HL-60 (cell line): ENCODE measurements at places on chromosomes 2 and 18.
A peak's percentile ranks its signal among the peaks of the same experiment; 100 is the strongest.

- DNase-seq: no peak
Measured at GRCh38 chr2:148512501-148512900, 132.1 kb upstream of the EPC2 start.

DNA sequence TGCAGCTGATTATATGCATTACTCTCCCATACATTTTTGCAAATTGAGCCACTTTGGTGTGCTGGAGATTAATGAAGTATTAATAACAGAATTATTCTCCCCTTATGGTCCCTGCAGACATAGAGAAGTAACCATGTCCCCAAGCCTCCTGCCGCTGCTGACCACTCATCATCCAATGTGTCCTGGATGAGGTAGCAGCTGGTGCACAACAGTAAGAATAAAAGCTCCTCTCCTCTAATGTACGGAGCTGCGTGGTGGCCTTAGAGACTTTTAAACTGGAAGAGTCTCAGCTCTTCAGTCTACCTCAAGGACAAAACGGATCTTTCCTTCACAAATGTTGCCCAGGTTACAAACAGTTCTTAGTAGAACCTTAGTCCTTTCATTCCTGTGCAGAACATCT is 37.7 kb downstream of the TPO start:
- DNase-seq: no peak

DNA sequence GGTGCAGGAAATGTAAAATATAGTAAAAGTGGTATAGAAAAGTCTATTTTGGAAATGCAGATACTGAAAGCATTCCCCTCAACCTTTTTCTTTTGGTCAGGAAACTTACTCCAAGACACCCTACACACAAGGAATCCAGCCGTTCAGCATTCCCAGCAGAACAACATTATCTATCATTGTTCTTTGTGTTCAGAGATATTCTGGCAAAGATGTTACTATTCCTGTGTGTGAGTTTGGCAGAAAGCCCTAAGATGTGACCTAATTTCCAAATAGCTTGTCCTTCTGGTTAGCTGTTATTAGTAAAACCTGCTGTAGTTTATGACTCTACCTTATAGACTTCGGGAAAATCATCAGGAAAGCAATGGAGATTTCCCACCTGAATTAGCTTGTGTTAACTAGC is 78.1 kb upstream of the PELI1 start:
- DNase-seq: no peak

DNA sequence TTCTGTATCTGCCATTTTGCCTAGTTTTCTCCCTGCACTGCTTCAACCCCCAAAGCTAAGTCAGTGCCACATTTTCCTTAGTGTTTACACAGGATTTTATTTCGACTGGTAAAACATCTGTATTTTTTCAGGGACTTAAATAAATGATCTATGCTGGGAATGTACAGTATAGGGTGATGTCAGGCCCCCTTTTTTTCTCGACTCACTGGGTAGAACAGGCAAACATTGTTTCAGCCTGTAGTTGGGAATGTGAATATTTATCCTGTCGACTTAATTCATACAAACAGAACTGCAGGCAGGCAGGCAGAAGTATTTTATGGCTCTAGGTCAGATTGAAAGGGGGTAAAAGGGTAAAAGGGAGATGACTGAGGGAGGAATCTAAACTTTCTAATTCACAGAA is 123.5 kb upstream of the ZFP36L2 start:
- no peak for DNase-seq

DNA sequence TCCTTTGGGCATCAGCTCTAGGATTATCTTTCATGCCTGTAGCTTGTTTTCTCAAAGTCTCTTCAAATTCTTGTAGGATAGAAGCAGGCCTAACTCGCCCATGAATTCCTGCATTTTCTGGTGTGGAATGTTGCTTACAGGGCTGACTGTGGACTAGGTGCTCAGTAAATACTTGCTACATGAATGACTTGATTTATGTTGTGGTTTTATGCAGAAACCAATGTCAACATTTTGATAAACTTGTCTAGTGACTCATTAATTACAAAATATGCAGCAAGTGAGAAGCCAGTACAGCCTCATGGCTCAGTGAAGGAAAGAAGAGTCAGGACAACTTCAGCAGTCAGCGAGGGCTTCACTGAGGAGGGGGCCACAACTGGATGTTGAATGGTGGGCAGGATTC is 110.6 kb upstream of the SIX2 start:
- no peak for DNase-seq

DNA sequence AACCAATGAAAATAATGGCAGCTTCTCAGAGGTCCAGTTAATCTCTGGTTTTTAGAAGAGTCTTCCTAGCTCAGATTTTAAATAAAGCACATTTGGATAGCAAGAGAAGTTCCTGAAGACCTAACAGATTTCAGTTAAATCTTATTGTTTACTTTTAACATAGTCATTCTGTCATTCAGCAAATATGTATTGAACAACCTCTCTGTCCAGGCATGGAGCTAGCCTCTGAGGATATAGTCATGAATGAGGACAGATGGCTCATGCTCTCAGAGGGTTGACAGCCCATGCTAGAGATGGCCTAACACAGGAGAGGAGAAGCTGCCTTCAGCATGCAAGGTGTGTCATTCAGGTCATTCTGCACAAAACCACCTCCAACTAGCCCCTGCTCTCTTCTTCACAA is 6.2 kb downstream of the CCBE1 start:
- DNase-seq: no peak

DNA sequence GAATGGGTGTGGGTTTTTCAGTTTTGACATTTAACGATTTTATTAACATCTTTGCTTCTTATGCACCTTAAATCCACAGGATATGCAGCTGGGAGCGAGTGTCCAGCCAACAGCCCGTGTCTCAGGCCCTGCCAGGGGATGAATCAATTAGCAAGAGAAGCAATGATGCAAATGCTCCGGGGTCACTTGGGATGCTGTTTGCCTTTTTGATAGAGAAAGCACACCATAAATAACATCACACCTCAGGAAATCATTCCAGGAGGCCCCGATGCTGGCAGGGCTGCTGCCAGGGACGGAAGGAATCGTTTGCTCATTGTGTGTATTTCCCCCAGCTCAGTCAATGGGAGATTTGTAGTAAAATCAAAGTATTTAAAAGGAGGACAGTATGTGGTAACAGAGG is 394.0 kb upstream of the HNRNPA3 start:
- no peak for DNase-seq

DNA sequence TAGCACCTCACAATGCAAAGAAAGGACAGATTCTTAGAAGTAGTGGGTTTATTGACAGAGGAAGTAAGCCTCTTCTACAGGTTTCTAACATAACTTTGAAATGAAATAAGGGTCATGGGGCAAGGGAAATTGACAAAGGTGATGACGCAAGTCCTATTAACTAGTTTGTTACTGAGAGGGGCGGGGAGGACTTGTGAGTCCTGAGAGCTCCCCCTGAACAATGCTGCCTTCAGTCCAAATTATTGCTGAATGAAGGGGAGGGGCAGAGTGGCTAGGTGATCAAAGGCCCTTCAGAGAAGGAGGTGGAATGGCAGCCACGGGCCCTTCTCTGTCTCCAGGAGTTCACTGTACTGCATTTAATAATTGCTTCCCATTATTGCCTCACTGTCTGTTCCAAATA is 390.0 kb downstream of the MEIS1 start:
- DNase-seq: no peak

- DNase-seq: no peak
Measured at GRCh38 chr2:103805746-103806145, 1043.9 kb downstream of the TMEM182 start.

DNA sequence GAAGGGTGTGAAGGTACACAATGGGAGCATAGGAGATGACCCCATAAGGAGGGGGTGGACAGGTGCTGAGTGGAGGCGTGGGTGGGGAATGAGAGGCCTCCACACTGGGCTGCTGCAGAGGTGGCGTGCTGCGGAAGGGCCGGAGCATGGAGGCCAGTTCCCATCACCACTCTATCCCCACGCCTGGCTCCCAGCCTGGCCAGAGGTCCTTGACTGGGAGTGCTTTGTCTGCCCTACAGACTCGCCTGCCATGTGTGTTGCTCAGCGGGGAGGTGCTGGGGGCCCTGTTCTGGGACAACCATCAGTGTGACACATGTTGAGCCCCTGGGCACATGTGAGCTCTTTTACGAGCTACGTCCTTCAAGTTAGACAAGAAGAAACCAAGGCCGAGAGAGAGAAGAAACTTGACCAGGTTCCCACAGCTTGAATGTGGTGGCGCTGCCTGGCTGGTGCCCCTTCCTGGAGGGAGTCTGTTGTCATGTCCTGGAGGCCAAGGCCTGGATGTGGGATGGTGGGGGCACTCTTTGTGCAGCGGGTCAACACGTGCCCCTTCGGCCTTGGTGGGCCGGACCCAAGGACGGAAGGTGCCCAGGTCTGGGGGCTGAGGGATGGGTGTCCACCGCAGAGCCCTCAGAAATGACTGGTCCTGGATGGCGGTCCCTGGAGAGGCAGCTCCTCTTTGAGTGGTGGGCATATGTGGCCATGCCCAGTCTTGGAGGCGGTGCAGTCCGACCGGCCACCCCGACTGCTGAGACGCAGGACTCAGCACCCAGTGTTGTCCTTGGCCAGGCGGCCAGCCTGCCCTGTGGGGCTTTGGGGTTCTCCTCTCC is 1.2 kb upstream of the INPP5D start:
- no peak for DNase-seq

DNA sequence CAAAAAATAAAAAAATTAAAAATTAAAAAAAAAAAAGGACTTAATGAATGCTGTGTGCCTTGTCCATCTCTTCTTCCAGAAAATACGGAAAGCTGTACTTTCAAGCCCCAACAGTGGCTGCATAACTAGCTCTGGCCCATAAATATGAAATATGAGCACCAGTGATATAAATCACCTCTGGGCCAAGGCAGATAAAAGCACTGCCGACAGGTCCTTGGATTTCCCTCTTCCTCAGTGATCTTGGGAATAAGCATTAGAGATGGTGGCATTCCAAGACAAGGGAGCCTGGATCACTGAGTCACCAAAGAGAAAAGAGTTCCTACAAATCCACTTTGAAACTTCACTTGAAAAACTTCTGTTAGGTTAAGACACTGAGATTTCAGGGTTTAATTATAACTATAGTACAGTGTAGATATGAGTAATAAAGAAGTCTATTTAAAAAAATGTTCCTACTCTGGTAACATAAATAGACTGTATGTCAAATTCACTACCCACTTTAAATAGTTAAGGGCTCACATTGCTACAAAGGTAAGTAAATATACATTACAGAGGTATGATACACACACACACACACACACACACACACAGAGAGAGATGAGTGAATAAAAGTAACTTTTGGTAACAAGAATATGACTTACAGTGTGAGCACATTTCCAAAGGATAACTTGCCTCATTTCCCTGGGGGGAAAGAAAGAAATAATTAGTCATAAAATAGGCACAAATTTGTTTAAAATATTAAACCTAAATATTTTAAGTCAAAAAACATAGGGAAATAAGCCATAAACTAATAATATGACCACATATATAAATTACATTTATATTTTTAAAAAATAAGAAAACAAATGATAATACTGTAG is 35.6 kb downstream of the PPP3R1 start:
- DNase-seq: no peak

DNA sequence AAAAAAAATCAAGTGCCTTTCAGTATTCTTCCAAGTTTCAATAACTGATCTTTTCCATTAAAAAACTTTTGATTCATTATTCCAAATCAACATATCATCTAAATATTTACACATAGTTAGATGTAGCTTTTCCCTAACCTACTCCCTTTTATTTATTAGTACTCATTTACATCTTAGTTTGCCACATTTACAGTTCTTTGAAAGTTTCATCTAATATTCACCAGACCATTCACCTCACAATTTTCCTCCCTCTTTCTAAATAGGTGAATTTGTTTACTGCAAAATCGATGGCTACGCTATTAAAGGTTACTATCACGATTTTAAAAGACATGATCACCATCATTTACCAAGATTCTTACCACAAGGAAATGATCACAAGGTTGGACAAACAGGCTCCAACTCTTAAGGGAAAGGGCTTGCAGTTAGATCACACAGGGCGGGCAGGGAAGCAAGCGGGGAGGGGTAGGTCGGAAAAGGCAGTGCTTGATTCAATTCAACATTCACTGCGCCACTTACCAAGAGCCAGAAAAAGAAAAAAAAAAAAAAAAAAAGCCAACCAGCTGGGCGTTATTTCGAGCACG is 654 bp upstream of the MARCHF7 start:
- no peak for DNase-seq

- peak; percentile 24 for DNase-seq
Measured at GRCh38 chr2:242098445-242099128, 229.1 kb downstream of the RTP5 start.

- no peak for DNase-seq
Measured at GRCh38 chr2:5677133-5677532, 15.1 kb upstream of the SOX11 start.

DNA sequence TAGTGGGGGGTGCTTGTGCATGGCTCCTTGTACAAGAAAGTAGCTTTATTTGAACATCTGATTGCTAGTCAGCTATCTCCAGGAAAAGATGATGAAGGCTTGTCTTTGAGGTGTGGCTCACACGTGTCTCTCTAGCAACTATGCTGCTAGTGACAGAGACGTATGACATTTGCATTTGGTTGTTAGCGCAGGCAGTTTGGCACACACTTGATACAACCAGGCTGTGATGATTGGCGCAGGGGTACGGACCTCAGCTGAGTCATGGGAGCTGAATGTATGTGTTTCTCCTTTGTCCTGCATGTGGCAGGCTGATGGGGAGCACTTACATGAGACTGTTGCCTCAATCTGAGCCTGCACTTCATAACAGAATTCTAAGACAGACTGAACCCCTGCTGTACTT is 29.6 kb downstream of the PTCD3 start:
- no peak for DNase-seq

GRCh38 chr2:119463136-119463535 is 31.5 kb downstream of the TMEM37 start:
- no peak for DNase-seq
